Anterior cingulate cortex (tissue), 58 donors: ENCODE measurements at places on chromosomes 1 and 21.

DNA sequence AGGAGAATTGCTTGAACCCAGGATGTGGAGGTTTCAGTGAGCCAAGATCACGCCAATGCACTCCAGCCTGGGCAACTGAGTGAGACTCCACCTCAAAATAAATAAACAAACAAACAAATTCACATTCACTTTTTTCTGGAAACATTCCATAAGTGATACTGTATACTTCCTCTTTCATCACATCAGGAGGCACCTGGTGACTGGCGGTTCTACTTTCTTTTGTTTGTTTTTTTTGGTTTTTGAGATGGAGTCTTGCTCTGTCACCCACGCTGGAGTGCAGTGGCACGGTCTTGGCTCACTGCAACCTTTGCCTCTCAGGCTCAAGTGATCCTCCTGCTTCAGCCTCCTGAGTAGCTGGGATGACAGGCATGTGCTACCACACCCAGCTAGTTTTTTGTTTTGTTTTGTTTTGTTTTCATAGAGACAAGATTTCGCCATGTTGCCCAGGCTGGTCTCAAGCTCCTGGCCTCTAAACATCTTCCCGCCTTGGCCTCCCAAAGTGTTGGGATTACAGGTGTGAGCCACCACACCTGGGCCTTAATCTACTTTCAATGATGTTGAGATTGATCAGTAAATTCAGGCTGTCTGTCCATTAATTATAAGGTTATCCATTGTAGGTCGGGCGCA, 10.7 kb downstream of the HAPLN2 start:
- no peak for DNase-seq

GRCh38 chr1:151455231-151455630, 4.1 kb downstream of the POGZ start:
- DNase-seq = no peak

DNA sequence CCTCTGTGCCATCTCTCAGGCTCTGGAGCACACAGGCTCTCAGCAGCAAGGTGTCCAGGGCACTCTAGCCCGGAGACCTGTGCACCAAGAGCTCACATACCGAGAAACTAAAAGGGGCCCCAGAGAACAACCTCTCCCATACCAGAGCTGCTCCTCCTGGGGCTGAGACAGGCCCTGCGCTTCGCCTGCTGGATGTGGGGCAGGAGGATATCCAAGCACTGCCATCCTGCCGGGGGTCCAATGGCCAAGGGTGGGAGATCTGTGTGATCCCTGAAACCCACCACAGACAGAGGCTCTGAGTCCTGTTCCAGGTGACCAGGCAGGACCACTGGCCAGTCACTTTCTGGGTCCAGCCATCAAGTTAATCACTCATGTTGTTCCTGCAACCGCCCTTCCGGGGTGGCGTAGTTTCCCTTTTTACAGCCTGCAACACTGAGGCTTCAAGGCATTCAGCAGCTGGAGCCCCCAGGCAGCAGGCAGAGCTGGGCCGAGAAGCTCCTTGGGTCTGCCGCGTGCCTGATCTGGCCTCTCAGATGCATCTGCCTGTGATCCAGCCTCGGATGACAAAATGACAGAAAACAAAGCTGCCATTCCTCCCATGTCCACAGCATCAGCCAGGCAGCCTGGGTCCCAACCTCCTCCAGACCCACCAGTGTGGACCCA, 36.7 kb upstream of the ACTRT2 start:
- DNase-seq = no peak

DNA sequence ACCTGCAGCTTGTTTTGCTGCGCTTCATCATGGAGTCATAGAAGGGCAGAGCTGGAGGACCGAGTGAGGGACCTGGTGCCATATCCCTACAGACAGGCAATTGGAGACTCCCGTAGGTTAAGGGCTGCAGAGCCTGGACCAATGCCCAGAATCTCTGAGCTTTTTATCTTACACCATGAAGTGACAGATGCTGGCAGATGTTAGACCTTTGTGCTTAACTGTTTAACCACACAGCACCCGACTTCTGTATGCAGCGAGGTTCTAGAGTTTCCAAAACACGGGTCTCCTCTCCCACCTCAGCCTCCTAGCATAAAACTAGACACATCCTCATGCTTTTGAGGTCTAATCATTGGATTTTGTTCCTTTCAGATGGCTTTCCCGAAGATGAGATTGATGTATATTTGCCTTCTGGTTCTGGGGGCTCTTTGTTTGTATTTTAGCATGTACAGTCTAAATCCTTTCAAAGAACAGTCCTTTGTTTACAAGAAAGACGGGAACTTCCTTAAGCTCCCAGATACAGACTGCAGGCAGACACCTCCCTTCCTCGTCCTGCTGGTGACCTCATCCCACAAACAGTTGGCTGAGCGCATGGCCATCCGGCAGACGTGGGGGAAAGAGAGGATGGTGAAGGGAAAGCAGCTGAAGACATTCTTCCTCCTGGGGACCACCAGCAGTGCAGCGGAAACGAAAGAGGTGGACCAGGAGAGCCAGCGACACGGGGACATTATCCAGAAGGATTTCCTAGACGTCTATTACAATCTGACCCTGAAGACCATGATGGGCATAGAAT, 47.6 kb downstream of the B3GALT5 start:
- no peak for DNase-seq

- no peak for DNase-seq
Measured at GRCh38 chr21:38440746-38441145, 57.5 kb downstream of the ERG start.

DNA sequence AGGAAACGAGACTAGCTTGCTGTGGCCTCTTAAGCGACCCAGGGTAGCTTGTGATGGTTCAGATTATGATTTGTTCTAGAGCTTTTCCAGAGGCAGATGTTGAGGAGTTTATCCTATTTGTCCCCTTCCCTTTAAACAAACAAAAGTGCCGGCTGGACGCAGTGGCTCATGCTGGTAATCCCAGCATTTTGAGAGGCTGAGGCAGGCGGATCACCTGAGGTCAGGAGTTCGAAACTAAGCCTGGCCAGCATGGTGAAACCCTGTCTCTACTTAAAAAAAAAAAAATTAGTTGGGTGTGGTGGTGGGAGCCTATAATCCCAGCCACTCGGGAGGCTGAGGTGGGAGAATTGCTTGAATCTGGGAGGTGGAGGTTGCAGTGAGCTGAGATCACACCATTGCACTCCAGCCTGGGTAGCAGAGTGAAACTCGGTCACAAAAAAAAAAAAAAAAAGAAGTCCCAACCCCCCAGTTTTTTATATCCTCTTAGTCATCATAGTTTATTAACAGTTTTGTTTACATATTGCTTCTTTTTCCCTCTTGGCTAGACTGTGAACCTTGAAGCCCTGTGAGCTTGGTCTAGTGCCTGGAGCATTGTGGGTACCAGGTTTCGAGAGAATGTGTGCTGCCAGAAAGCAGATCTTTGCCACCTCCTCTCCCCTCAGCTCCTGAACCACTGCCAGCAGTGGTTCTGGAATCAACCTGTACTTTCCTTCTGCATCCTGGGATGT, 29.8 kb downstream of the MAPKAPK2 start:
- DNase-seq = no peak

GRCh38 chr21:38297194-38297631, 40.4 kb downstream of the KCNJ15 start:
- DNase-seq = no peak

GRCh38 chr1:25737130-25737529, 62.9 kb upstream of the SELENON start:
- DNase-seq = no peak

- no peak for DNase-seq
Measured at GRCh38 chr1:76070538-76070937, 4.0 kb upstream of the ST6GALNAC3 start.

- no peak for DNase-seq
Measured at GRCh38 chr21:35929901-35930300, 130.4 kb downstream of the SETD4 start.

- DNase-seq = no peak
Measured at GRCh38 chr21:36916718-36917117, 49.8 kb downstream of the HLCS start.

DNA sequence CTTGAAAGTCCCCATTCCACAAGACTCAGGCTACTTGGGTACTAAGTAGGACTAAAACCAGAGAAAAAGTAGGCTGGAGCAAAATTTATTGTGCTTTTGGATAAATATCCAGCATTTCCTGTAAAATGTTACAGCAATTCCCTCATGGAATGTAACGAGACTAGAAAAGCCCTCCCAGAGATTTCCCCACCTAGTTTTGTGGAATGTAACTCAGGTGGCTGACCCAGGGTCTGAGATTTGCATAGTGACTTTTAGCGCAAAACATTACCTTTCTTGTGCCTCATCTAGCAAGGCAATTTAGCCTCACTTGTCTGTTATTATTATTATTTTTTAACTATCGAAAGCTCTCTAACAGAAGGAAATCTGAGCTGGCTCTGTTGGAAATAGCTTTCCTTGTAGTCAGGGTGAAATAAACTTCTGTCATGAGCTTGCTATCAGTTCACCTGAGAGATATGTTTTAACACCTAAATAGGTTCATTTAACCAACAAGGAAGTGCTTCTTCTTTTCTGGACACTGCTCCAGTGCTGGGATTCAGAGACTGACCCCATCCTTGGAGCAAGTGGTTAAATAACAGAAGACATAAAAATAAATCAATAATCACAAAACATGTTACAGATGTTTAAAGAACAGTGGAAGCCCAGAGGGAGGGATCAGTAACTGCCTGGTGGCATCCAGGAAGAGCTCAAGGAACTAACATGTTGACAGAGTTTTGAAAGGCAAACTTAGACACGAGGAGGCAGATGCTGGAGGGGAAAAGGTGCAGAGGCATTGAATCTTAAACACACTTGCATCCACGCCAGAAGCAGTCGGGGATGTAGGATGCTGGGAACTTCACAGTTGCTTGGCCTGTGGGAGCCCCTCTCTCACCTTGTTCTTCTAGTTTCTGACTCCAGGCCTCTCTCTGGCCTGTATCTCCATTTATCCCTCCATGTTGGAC, 68.3 kb upstream of the RHOU start:
- no peak for DNase-seq

GRCh38 chr1:160646711-160647328, at the start of gene SLAMF1:
TSS of gene SLAMF1 (minus strand) at chr1:160647044. CDS start at chr1:160646945, 99 bp downstream.
- no peak for DNase-seq
